Brain (organoid and tissue), 16 donors: ENCODE measurements at places on chromosomes 2 and 18.

GRCh38 chr2:153373510-153374279 is 104.9 kb downstream of the RPRM start:
- no peak for DNase-seq

- DNase-seq: no peak
Measured at GRCh38 chr18:48551100-48551499, 12.3 kb downstream of the CTIF start.

- DNase-seq: no peak
Measured at GRCh38 chr2:239265681-239266433, 135.0 kb downstream of the HDAC4 start.

DNA sequence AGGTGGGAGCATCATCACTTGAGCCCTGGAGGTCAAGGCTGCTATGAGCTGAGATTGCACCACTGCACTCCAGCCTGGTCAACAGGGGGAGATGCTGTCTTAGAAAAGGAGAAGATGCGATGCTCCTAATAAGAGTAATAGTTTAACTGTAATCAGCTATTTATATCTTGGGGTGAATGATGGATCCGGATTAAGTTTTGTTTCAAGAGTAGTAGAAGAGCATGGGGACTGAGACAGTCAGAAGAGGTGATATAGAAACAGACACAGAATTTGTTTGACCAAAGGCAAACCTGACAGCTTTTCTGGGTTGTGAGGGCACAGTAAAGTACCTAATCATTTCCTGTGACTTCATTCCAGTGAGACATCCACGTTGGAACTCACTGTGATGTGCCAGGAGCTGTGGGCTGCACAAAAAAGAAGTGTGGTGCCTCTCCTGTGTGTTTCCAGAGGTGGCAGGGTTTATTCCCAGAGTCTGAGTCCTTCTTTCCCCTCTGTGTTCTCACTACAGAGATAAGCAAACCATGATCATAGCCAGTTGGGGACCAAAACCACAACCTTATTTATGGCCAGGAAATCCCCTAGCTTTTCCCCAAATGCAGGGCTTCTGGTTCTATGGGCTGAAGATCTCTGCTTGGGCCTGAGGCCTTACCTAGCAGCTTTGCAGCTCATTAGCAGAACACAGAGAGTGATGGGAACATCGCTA is 113.7 kb downstream of the XRCC5 start:
- no peak for DNase-seq

DNA sequence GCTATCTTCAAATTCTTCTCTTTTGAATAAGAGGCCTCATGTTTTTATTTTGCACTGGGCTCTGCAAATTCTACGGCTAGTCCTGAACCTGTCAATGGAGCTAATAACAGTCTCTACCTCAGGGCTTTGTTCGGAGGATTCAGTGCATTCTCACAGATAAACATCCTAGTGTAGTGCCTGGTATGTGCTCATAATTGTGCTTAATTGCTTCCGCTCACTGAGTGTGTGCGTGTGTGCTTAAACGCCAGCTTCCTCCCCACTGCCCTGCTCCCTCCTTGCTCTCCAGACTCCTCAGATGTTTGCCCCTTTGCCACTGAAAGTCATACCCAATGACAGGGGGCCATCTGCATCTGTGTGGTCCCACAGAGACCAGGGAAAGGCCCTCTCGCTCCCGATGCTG is 6.7 kb downstream of the GYPC start:
- no peak for DNase-seq

- DNase-seq: no peak
Measured at GRCh38 chr18:46247942-46248341, 143.8 kb downstream of the HAUS1 start.

DNA sequence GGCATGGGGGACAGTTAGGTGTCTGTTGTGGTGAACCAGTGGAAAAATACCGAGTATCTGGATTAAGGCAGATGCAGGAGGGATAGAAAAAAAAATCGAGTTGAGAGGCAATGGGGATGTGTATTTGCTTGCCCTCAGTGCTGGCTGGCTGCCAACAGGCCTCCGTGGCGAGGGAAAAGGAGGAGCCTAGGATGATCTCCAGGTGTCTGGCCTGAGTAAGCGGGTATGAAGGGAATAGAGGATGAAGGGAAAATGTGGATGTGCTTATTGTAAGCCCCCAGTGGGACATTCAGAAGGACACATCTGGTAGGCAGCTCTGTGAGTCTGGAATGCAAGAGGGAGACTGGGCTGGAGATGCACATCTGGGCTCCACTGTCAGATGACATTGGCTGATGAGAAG is 22.8 kb downstream of the KCNS3 start:
- DNase-seq: no peak

GRCh38 chr2:62744603-62745002 is 39.1 kb downstream of the EHBP1 start:
- DNase-seq: no peak

- no peak for DNase-seq
Measured at GRCh38 chr2:48605482-48606175, 12.0 kb upstream of the GTF2A1L start.

GRCh38 chr2:212730994-212731393 is 192.4 kb upstream of the ERBB4 start:
- DNase-seq: no peak

- DNase-seq: peak; percentile 64
Measured at GRCh38 chr18:13455471-13455870, 236.9 kb downstream of the LDLRAD4 start.

- peak; percentile 81 for DNase-seq
Measured at GRCh38 chr2:114661971-114662939, 219.8 kb downstream of the DPP10 start.

DNA sequence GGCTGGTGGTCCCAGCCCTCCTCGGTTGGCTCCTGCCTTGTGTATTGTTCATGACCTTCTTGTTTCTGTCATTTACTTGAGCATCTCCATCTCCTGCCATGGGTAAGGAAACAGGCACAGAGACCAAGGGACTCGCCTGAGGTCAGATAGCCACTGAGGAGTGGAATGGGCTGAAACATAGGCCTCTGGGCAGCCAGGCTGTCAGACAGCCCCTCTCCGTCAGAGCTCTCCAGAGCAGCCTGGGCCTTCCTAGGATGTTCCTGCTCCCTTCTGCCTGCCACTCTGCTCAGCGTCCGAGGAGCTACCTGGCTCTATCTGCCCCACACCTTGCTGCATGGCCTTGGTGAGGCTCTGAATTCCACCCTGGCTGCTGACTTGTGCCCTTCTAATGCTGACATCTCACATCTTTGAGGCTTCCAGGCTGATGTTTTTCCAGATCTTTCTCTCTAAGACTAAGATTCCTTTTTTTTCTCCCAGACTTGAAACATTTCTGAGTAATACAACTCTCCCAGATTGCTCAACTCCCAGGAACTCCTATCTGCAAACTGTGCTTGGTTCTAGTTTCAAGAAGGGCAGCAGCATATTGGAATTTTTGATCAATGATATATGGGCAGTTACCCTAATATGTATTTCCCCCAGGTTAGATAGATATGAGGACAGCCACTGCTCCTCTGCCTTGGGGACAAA is 67.7 kb downstream of the MCFD2 start:
- DNase-seq: no peak

- no peak for DNase-seq
Measured at GRCh38 chr18:40866968-40867367, 1088.1 kb upstream of the PIK3C3 start.

DNA sequence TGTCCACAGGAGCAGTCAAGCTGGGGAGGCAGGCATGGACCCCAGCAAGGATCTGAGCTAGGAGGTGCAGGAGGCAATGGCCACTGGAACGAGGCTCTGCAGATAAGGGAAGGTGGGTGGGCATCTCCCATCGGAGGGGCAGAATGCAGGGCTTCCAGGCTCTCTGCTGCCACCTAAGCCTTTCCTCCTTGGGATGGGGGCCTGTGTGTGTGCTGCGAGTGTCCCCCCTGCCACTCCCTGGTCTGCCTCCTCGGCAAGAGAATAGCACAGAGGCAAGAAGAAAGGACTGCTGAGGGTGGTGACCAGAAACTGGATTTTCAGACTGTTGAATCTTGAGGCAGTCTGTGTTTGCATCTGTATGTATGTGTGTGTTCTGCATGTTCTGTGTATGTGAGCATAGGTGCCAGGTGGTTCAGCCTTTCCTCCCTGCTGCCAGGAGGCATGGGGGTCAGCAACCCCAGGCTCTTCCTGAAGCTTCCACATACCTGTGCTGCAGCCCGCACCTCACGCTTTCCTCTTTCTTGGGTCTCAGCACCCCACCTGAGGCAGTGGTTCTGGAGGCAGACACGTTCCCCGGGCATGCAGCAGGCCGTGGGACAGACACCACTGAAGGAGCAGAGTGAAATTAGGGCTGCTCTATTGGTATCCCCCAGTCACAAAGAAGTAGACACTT is 86.7 kb downstream of the EPAS1 start:
- no peak for DNase-seq

GRCh38 chr2:54416938-54417337 is 39.2 kb upstream of the SPTBN1 start:
- no peak for DNase-seq

GRCh38 chr2:28407131-28407975 is 14.7 kb downstream of the FOSL2 start:
- no peak for DNase-seq

DNA sequence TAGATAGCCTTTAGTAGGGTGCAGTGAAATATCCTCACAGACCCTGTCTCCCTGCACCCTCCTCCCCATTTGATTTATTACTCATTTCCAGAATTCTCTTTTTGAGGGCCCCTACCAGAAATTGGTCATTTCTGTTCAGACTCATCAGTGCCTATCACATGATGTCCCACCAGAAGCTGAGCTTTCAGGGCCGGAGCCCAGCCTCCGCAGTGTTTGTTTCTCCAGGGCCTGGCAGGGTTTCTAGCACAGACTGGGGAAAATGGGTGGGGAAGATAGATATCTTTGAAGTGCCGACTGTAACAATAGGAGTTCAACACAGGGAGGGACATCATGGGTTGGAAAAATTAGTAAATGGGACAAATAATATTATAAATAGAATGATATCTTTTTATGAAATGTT is 208.0 kb downstream of the PTGR3 start:
- DNase-seq: no peak

GRCh38 chr2:203687165-203687564 is 19.3 kb upstream of the CD28 start:
- no peak for DNase-seq

DNA sequence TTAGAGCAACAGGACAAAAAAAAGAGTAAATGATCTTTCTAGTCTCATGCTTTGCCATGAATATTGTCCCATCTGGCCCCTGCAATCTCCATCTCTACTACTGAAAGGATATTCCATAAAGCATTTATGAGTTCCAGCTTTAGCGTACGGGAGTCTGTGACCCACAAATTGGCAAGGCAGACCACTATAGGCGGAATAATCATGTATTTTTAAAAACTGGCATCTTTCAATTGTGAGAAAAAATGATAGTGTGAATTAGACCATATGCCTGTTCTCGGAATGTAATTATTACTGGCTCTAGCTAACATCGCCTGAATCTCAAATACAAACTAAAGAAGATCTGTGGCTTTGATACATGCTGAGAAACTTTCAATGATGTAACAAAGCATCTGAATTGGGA is 738.1 kb upstream of the NXPH2 start:
- no peak for DNase-seq

- no peak for DNase-seq
Measured at GRCh38 chr2:165161510-165161909, 42.3 kb downstream of the SCN3A start.

GRCh38 chr2:42104621-42105020 is 56.8 kb downstream of the PKDCC start:
- no peak for DNase-seq

- DNase-seq: no peak
Measured at GRCh38 chr2:36300697-36301096, 54.9 kb upstream of the CRIM1 start.

GRCh38 chr2:24365051-24365450 is 4.7 kb upstream of the ITSN2 start:
- no peak for DNase-seq

GRCh38 chr2:241868661-241869081 is 858 bp upstream of the RTP5 start:
- DNase-seq: no peak

DNA sequence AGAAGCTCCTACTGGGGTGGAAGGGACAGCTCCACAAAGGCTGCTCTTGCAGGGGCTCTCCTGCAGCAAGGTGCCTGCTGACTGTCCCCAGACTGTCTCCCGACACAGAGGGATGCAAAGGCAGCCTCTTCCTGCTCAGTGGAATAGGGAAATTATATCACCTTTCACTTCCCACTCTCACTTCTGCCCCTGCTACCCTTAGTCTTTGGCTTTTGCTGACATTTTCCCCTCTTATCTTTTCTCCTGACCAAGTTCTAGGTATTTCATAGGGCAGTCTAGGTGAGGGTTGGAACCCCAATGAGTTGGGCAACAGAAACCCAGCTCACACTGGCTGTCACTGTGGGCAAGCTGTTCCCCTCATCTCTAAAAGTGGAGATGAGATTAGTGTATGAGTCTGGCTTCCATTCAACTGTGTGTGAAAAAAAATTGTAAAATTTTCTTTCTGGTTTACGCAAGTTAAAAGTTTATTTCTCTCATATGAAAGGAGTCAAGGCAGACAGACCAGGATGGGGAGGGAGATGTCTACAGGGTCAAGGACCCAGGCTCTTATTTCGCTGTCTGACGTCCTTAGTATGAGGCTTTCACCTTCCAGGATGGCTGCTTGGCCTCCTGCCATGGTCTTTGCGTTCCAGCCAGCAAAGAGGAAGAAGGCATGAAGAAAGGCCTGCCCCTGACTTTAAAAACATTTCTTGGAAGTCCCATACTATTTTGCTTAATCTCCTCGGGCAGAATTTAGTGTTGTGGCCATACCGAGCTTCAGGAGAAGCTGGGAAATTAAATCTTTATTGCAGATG is 7.5 kb upstream of the MOCOS start:
- no peak for DNase-seq

DNA sequence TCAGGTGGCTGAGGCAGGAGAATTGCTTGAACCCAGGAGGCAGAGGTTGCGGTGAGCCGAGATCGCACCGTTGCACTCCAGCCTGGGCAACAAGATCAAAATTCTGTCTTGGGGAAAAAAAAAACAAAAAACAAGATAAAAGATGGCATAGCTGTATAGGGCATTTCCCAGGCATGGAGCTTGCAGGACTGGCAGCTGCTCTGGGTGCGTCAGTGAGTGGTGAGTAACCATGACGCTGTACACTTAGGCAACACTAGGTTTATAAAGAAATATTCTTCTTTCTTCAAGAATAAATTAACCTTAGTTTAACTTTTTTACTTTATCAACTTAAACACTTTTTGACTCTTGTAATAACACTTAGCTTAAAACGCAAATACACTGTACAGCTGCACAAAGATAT is 15.4 kb downstream of the TGOLN2 start:
- DNase-seq: no peak

- no peak for DNase-seq
Measured at GRCh38 chr2:218859988-218860831, 605 bp downstream of the WNT6 start.

GRCh38 chr2:178008636-178009289 is 63.8 kb downstream of the PDE11A start:
- DNase-seq: peak; percentile 95

GRCh38 chr2:117723888-117724434 is 90.5 kb upstream of the DDX18 start:
- no peak for DNase-seq

- DNase-seq: peak; percentile 66
Measured at GRCh38 chr18:55323051-55323994, 264.7 kb downstream of the TCF4 start.
